ENCODE measurements at places on chromosomes 7 and 10. TPM values are rescaled to one million over a fixed set of nuclear protein-coding genes. Genes with fewer than 3 reads are reported as not detected.
A peak's percentile ranks its signal among the peaks of the same experiment; 100 is the strongest.

DNA sequence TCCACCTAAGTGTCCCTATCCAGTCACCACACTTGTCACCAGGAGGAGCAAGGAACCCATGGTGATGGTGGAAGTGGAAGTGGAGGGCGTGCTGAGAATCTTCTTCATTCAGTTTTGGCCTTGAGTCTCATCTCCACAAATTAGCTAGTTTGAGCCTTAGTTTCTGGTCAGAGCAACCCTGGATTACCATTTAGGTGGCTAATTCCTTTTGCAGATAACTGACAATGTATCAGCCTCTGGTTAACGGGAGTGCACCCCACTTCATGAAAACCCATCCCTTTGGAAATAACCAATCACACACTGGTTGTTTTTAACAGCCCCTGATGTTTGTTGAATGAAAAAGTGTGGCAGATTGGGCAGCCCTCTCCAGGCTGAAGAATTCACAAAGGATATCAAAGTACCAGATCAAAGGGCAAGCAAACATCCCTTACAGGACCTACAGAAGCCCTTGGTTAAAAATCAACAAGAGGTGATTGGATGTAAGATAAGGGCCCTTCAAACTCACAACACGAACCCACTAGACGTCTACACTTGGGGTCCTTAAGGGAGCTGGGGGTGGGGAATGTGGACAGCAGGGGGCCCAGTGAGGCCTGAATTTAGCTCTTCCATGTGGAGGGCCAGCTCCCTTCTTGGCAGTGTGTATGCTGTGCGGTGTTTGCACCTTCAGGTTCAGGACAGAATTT, 37.1 kb upstream of the SLF2 start:
- no peak overlapping the region for H3K4me3 ChIP-seq
- peaks cover 6% of the 10 kb centered on the region for H3K4me1 ChIP-seq
- no peaks in the 10 kb centered on the region for H3K36me3 ChIP-seq
- H3K27me3 ChIP-seq, result no peaks in the 10 kb centered on the region

Gene CALML3
- polyA plus RNA-seq, result not detected

DNA sequence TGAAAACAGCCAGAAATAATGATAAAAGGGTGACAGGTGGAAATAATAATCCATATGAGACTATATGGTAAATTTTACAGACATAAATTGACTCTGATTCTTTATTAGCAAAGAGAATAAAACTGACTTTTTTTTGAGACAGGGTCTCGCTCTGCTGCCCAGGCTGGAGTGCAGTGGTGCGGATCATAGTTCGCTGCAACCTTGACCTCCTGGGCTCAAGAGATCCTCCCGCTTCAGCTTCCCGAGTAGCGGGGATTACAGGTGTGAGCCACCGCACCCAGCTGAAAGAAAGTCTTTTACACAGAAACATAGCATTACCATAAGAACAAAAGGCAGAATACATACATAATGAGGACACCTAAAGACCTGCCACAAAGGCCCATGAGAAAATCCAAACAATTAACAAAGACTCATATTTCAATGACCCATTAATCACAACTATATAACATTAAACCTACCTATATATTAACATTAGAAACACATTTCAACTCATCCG, 51.5 kb upstream of the DIP2C start:
- no peak for DNase-seq
- no peaks in the 10 kb centered on the region for H3K27me3 ChIP-seq
- H3K4me3 ChIP-seq, result no peak overlapping the region
- no peak overlapping the region for H3K27ac ChIP-seq
- H3K36me3 ChIP-seq, result no peaks in the 10 kb centered on the region

Gene FXYD4
- not detected for polyA plus RNA-seq

GRCh38 chr7:51325261-51325676, 8.7 kb upstream of the COBL start:
- DNase-seq, result no peak
- H3K4me1 ChIP-seq, result no peaks in the 10 kb centered on the region
- H3K27me3 ChIP-seq, result no peaks in the 10 kb centered on the region
- H3K4me3 ChIP-seq, result no peak overlapping the region
- H3K36me3 ChIP-seq, result no peaks in the 10 kb centered on the region

GRCh38 chr10:14235566-14236195, 95.0 kb downstream of the FRMD4A start:
- no peaks in the 10 kb centered on the region for H3K27me3 ChIP-seq
- DNase-seq, result no peak
- no peaks in the 10 kb centered on the region for H3K36me3 ChIP-seq
- H3K4me3 ChIP-seq, result no peak overlapping the region
- H3K4me1 ChIP-seq, result no peaks in the 10 kb centered on the region

DNA sequence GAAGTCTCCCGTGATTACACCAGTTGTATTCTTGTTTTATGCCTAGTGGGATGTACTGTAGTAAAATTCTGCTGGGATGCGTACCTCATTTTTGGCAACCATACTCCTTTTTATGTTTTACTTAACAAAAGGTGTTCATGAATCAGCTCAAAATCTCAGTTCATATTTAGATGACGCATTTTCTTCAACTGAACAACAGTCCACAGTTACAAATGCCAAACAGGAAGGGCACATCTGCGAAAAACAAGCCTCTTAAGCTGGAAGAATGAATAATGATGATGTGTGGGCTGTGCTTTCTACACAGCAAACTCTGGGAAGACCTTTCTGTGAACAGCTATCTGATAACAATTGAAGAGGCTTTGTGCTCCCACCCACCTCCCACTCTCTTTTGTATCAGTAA, 68.4 kb upstream of the NRBF2 start:
- no peaks in the 10 kb centered on the region for H3K36me3 ChIP-seq
- no peak overlapping the region for H3K27ac ChIP-seq
- no peak overlapping the region for H3K4me3 ChIP-seq
- no peaks in the 10 kb centered on the region for H3K27me3 ChIP-seq

DNA sequence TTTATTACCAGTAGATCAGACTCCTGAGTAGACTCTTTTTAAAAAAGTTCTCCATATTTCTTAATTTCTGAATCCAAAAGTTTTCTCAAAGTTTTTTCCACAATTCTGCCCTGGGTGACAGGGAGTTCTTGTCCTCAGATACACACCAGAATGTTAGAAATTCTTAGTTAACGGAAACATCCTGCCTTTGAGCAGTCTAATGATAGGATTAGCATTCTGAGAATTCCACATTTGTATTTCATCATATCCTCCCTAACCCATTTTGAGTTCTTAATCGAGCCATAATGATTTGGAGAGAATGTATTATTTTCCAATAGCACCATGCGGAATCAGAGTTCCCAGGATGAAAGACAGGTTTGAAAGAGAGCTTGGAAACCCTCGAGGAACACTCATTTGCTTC, 28.9 kb upstream of the MRPS33 start:
- H3K27me3 ChIP-seq, result no peaks in the 10 kb centered on the region
- no peaks in the 10 kb centered on the region for H3K4me1 ChIP-seq
- DNase-seq, result no peak
- H3K36me3 ChIP-seq, result no peaks in the 10 kb centered on the region

Gene DKK1
- 372 TPM for polyA plus RNA-seq

- no peaks in the 10 kb centered on the region for H3K36me3 ChIP-seq
- peak overlapping the region; percentile 87 for H3K27ac ChIP-seq
- peak; percentile 26 for DNase-seq
These were observed 355.6 kb downstream of the RNLS start for GRCh38 chr10:88227342-88228018.

DNA sequence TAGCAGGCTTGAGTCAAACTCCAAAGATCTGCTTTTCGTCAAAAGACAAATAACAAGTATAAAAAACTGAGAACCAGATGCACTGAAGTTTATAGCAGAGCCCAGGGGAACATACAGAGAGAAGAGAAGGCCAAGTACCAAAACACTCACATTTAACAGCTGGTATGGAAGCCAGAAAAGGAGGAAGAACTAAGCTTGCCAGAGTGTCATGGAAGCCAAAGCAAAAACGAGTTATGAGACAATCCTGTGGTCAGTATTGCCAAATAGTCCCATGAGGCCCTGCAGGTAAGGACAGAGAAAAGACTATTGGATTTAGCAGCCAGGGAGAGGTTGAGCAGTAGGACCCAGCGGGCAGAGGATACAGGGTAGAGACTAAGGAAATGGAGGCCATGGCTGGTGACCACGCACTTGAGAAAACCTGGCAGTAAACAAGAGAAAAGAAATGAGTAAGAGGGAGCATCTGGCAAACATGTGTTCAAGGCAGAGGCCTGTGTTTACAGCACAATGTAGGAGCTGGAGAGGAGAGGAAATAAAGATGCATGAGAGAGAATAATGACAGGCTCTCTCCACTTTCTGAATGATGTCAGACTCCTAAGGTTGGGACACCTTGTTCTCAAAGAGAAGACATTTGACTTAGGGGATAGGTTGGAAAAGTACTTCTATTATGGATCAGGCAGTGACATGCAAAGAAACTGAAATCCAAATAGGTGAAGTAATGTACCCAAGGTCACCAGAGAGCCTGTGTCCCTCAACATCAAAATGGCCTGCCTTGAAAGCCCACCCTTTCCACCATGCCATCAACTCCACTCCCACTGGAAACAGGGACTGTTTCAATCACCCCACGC, 9.1 kb downstream of the CREB3L2 start:
- no peaks in the 10 kb centered on the region for H3K36me3 ChIP-seq
- H3K4me3 ChIP-seq, result peak overlapping the region; percentile 2
- H3K27ac ChIP-seq, result peak overlapping the region; percentile 93
- H3K4me1 ChIP-seq, result peaks cover 65% of the 10 kb centered on the region

- H3K27me3 ChIP-seq, result no peaks in the 10 kb centered on the region
- DNase-seq, result peak; percentile 90
- H3K4me3 ChIP-seq, result no peak overlapping the region
- H3K4me1 ChIP-seq, result no peaks in the 10 kb centered on the region
These were observed 18.8 kb downstream of the NUDT1 start for GRCh38 chr7:2260820-2261219.

DNA sequence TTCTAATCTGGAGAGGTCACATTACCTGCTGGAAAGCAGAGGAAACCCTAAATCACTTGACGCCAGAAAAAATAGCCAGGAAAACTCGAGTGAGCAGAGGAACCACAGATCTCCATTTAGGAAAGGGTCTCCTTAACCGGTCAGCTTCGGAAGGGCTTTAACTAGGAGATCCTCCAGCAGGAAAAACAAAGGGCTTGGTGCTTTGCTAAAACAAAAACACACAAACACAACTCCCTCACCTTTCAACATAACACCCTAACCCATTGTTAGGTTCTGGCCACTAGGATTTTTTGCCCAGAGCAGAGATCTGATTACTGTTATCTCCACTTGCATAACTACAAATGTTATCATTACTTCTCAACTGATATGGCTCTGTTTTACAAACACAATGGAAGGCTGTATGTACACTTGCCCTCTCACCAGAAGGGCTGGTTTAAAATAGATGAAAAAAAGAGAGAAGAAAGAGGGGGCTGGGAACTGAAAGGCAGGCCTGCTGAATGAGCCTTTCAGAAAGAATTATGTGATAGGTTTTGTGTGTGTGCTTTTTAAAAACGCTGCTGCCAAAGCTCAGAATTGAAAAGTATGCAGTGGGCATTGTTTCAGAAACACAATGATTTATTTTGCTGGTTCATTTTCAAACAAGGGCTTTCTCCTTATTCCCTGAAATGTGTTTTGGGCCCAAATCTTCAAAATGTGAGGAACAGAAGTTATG, 161.5 kb downstream of the FGFR2 start:
- DNase-seq, result peak; percentile 24
- H3K27ac ChIP-seq, result no peak overlapping the region
- H3K36me3 ChIP-seq, result no peaks in the 10 kb centered on the region
- H3K27me3 ChIP-seq, result no peaks in the 10 kb centered on the region
- no peaks in the 10 kb centered on the region for H3K4me1 ChIP-seq

Gene GIMAP8
- polyA plus RNA-seq, result not detected

- H3K27ac ChIP-seq, result no peak overlapping the region
- no peak overlapping the region for H3K4me3 ChIP-seq
- no peaks in the 10 kb centered on the region for H3K4me1 ChIP-seq
- H3K36me3 ChIP-seq, result no peaks in the 10 kb centered on the region
These were observed 5.4 kb upstream of the DMTF1 start for GRCh38 chr7:87146740-87147386.

GRCh38 chr10:118856106-118856505, 101.3 kb upstream of the CACUL1 start:
- H3K4me3 ChIP-seq, result no peak overlapping the region
- no peak for DNase-seq
- H3K27ac ChIP-seq, result no peak overlapping the region
- no peaks in the 10 kb centered on the region for H3K36me3 ChIP-seq
- H3K27me3 ChIP-seq, result no peaks in the 10 kb centered on the region

DNA sequence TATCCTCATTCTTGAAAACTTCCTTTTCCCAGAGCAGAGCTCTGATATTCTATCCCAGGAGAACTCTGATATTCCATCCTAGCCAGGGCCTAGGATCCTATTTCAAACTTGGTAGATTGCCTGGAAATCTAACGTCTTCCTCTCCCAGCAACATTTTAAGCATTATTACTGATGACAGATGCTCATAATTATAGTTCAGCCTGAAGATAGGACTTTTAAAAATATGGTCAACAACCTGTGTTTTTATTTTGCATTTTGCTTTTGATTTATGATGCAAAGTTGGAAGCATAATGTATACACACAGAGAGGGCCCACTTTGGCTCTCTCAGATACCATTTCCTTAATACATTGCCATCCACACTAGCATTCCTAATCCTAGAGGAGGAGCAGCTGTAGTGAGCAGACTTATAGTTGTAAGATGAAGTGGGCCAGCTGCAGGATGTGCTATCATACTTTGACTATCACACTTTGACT, 457.4 kb upstream of the TPK1 start:
- no peaks in the 10 kb centered on the region for H3K27me3 ChIP-seq
- H3K4me1 ChIP-seq, result no peaks in the 10 kb centered on the region
- H3K36me3 ChIP-seq, result no peaks in the 10 kb centered on the region
- no peak overlapping the region for H3K4me3 ChIP-seq
- no peak overlapping the region for H3K27ac ChIP-seq

GRCh38 chr7:37290731-37291130, 157.9 kb downstream of the ELMO1 start:
- no peaks in the 10 kb centered on the region for H3K27me3 ChIP-seq
- no peaks in the 10 kb centered on the region for H3K4me1 ChIP-seq
- no peak overlapping the region for H3K27ac ChIP-seq
- DNase-seq, result no peak
- H3K4me3 ChIP-seq, result no peak overlapping the region

DNA sequence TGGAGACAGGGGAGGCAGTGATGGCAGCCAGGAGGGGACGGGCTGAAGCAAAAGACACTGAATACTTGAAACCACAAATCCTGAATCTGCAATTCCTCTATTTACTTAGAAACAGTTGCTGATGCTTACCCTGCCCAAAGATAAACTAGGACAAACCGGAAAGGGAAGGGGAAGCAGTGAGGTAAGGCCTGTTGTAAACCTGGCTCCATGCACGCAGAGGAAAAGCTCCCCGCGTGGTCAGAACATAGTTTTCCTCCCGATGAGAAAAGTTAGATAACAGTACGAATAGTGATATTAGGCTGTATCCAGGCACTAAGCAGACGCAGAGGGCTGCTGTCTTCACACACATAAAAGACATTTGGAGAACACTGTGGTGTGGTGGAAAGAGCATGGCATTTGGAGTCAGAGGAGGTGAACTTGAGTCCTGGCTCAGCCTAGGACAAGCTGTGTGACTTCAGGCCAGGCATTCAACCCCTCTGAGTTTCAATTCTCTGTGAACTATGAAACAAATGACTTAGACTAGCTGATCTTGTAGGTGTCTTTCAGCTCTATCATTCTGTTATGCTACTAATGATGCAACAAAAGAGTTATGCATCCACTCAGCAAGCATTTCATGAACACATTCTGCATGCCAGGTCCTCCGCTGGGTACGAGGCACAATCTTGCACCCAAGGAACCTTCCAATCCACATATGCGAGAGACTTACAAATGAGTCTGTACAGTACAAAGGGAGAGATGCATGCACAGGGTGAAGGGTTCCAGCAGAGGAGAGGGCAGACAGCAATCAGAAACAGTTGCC, 80.9 kb downstream of the SORBS1 start:
- H3K36me3 ChIP-seq, result no peaks in the 10 kb centered on the region
- H3K27me3 ChIP-seq, result no peaks in the 10 kb centered on the region
- no peak for DNase-seq
- H3K4me1 ChIP-seq, result no peaks in the 10 kb centered on the region

All from SK-N-SH (cell line).